ENCODE measurements at places on chromosomes 2 and 18.

GRCh38 chr2:86221066-86221684 is 21.9 kb downstream of the MRPL35 start:
- H3K4me1 ChIP-seq = peaks cover 26% of the 10 kb centered on the region
- peaks cover 7% of the 10 kb centered on the region for H3K36me3 ChIP-seq
- no peak overlapping the region for H3K4me3 ChIP-seq
- DNase-seq = peak; percentile 71

GRCh38 chr2:15169326-15170069 is 391.6 kb downstream of the NBAS start:
- peaks cover 10% of the 10 kb centered on the region for H3K36me3 ChIP-seq
- peaks cover 4% of the 10 kb centered on the region for H3K4me1 ChIP-seq
- no peak overlapping the region for H3K27ac ChIP-seq
- H3K27me3 ChIP-seq = no peaks in the 10 kb centered on the region
- no peak overlapping the region for H3K4me3 ChIP-seq

DNA sequence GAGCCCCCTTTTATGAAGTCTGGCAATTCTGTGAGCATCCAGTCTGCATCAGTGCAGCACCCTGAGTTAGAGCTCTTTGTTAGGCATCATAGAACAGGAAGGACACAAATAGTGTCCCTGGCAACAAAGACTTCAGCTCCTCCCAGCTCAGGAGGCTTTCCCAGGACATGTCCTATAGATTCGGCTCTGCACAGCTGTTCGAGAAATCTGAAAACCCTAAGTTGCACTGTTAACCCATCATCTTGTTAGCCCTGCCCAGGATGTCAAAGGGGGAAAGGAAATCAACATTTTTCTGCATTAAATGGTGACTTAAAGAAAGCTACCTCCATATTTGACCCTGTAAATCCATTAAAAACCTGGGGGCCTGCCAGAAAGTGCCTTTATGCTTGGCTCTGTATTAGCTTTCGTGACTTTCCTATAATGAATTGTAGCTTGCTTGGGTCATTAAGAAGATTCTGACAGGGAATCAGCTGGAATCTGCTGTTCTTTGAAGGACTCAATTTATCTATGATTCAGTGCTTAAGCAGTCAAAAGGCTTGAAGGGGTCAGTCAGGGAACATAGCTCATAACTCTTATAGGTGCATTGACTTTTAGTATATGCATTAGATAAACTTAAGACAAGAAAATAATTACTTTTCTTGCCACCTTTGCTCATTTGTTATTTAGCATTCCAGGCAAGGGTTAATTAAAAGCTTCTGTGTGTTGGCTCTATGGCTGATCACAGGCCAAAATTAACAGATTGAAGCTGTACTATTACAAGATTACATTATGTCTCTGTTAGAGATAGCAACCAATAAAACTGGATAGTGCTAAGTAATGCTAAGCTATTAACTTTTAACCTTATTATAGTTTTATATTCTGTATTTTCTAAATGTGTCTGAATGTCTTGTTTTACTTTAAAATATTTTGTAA is 20.6 kb downstream of the ERMN start:
- H3K36me3 ChIP-seq = no peaks in the 10 kb centered on the region
- no peak overlapping the region for H3K27ac ChIP-seq
- H3K4me3 ChIP-seq = no peak overlapping the region
- H3K27me3 ChIP-seq = peaks cover 9% of the 10 kb centered on the region
- DNase-seq = no peak
- peaks cover 16% of the 10 kb centered on the region for H3K4me1 ChIP-seq

- peaks cover 22% of the 10 kb centered on the region for H3K36me3 ChIP-seq
- peaks cover 3% of the 10 kb centered on the region for H3K4me1 ChIP-seq
- no peak overlapping the region for H3K27ac ChIP-seq
- no peak for DNase-seq
- no peaks in the 10 kb centered on the region for H3K27me3 ChIP-seq
These were observed 16.6 kb downstream of the CTDP1 start for GRCh38 chr18:79695856-79696850.

- H3K36me3 ChIP-seq = peaks cover 10% of the 10 kb centered on the region
- H3K27me3 ChIP-seq = peaks cover 40% of the 10 kb centered on the region
- no peak overlapping the region for H3K4me3 ChIP-seq
- H3K4me1 ChIP-seq = peaks cover 11% of the 10 kb centered on the region
- peak overlapping the region; percentile 16 for H3K27ac ChIP-seq
These were observed 263.1 kb upstream of the ID2 start for GRCh38 chr2:8418721-8419120.
